Hematopoietic multipotent progenitor cell treated with erythropoietin and hydrocortisone succinate and interleukin-3 and kit ligand, for 17 days (in vitro differentiated cells): ENCODE measurements at places on chromosomes 11 and 22.

GRCh38 chr11:106012744-106013143 lies 9.3 kb downstream of the MSANTD4 start:
- no peak for DNase-seq

GRCh38 chr11:118008271-118008911 lies 22.2 kb downstream of the IL10RA start:
- DNase-seq, result no peak

- no peak for DNase-seq
Measured at GRCh38 chr11:10658621-10659338, 34.8 kb downstream of the IRAG1 start.

DNA sequence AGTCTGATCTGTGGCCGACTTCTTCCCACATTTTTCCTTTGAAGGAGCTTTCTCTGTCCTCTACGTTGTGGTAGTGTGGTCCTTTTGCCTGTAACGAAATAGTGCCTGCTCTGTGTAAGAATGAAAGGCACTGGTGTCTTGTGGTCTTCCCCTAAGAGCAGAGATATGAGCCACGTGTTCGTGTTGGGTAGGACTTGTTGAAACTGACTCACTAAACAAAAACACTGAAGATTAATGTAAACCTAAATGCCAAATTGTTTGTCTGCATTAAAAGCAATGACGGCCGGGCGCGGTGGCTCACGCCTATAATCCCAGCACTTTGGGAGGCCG lies 10.1 kb upstream of the RPS3 start:
- DNase-seq, result no peak

DNA sequence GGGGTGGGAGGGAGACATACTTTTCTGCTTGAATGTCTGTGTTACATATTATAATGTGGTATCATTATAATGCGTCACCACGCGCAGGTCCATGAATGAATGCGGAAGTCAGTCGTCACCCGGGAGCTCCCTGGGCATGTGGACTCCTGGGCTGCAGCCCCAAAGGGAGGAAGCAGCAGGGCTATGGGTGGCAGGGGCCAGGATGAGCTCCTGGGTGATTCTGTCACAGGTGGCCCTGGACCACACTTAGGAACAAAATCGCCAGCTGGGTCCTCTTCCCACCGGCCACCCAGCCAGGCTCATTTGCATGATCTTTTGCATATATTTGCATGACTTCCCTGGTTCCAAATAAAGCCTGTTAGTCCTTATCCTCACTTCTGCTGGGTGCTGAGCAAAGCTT lies 51.2 kb downstream of the KCNJ4 start:
- no peak for DNase-seq

GRCh38 chr11:83864412-83865057 lies 578.4 kb upstream of the CCDC90B start:
- no peak for DNase-seq

GRCh38 chr11:121892131-121892681 lies 223.8 kb downstream of the BLID start:
- no peak for DNase-seq

DNA sequence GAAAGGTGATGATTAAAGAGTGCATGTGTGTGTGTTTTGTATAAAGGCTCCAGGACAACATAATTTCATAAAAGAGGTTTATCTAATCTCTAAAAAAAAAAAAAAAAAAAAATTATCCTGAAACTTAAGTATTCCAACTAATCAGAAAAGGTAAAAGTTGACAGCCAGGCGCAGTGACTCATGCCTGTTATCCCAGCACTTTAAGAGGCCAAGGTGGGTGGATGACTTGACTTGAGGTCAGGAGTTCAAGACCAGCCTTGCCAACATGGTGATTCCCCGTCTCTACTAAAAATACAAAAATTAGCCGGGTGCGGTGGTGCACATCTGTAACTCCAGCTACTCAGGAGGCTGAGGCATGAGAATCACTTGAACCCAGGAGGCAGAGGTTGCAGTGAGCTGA lies 632.7 kb upstream of the CHORDC1 start:
- no peak for DNase-seq

GRCh38 chr11:103773059-103773458 lies 263.4 kb upstream of the DDI1 start:
- DNase-seq, result no peak

- DNase-seq, result no peak
Measured at GRCh38 chr22:47281126-47282106, 519.0 kb downstream of the TBC1D22A start.
